Bronchial epithelial cell (primary cell): ENCODE measurements at places on chromosomes 4 and X.

- DNase-seq, result no peak
Measured at GRCh38 chr4:88629826-88630225, 37.5 kb downstream of the HERC3 start.

DNA sequence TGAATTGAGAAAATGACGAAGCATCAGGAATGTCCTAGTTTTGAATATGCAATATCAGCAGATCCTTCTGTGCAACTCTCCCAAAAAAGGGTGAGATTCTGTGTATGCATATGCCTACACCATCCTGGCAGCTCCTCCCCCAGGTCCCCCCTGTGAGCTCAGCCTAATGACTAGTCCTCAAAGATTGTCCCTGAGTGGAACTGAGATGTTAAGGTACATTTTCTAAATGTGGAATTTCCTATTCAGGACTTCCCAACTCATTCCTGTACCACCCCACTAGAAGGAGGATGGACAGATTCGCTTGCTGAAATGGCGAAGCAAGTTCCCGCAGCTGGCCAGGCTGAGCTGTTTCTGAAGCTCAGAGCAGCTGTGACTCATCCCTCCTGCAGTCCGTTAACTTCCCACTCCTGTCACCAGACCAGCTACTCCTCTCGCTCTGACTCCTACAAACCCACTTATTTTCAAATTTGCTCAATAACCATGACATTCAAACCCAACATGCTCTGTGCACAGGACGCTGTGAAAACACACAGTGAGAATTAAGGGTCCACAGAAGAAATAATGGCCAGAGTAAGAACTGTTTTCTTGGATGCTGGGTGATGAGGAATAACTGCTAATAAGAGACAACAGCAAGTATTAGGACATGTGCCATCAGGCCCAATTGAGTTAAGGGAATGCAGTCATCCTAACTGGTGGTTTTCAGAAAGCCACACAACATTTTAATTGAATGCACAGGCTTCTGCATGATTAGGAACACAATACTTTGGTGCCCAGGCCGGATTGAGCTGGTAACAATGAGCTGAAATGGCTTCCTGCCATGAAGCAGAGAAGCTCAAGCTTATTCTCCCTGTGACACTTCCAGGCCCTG lies 40.0 kb upstream of the IRF2 start:
- DNase-seq, result peak; percentile 72

DNA sequence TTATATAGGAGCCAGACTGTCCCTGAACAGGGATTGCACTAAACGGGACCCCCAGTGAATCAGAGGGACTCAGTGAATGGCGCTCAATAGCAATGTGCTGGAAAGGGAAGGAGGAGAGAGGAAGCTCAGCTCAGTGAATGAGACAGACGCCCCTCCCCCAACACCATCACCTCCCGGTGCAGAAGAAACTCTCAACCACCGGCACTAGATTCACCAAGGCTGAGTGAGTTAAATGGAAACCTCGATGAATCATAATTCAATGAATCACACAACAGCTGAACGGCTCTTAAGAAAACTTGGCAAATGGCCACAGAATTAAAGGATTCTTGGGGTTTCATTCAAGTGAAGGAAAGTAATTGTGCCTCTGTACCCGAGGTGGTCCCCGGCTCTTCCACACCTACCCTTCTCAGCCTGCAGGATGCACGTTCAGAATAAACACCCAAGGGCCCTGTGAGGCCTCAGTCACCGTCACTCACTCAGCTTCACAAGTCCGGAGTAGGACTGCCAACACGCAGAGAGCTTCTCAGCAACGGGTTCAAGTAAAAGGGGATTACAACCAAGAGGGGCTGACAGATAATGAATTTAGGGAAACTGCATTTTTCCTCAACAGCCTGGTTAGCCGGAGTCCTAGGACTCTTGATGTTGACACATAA lies 29.3 kb downstream of the CRMP1 start:
- peak; percentile 93 for DNase-seq

- peak; percentile 46 for DNase-seq
Measured at GRCh38 chrX:135484641-135485289, 35.7 kb upstream of the INTS6L start.

DNA sequence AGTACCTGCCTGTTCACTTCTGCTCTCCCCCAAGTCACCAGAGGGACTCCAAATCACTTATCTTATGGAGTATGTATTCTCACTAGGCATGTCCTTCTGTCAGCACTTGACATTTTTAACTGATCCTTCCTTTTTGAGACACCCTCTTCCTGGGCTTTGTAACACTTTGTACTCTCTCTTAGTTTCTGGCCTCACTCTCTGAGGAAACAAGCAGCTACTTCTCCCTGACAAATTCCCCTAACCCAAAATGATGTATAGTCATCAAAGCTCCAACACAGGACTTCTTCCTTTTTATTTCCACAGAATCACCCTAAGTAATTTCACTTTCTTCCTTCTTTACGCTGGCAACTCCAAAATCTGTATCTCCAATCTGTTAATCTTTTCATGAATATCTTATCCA lies 101.8 kb downstream of the ARAP2 start:
- DNase-seq, result no peak

GRCh38 chr4:158356301-158356700 lies 146.0 kb downstream of the TMEM144 start:
- DNase-seq, result no peak

GRCh38 chr4:46922205-46922604 lies 13.2 kb upstream of the COX7B2 start:
- no peak for DNase-seq
